ENCODE measurements at places on chromosomes 7 and 10. TPM values are rescaled to one million over a fixed set of nuclear protein-coding genes. Genes with fewer than 3 reads are reported as not detected.

DNA sequence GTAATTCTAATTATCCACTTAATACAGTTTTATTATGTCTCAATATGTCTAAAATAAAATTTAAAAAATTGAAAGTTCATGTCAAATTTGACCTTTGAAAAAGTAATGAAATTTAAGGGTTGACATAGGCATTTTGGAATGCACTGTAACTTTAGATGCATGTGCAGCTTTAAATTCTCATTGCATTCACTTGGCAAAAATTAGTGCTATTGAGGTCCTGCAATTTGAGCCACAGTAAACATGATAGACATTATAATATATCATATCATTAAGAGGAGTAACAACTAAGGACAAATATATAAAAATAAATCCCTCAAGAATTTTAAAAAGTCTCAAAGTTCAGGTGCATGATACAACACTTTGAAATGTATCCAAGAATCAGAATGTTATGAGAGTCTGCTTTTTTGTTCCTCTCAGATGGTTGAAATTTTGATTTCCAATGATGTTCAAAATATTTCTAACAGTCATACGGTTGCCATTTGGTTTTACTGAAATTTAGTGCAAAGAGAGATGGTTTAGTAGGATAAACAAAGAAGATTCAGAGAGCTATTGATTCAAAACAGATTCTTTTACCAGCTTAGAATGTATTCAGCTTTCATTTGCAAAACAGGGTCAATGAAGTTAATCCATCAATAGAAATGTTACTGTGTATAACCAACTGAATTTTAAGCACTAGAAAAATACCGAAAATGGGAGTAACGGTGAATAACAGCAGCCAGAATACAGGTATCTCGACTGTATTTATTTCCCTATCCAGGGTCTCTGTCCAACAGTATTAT, 71.8 kb downstream of the SEMA3A start:
- no peak for DNase-seq
- H3K27ac ChIP-seq: no peak overlapping the region
- peaks cover 4% of the 10 kb centered on the region for H3K36me3 ChIP-seq
- H3K4me3 ChIP-seq: no peak overlapping the region
- no peaks in the 10 kb centered on the region for H3K27me3 ChIP-seq

- no peaks in the 10 kb centered on the region for H3K4me1 ChIP-seq
- no peak for DNase-seq
- H3K27ac ChIP-seq: no peak overlapping the region
- no peaks in the 10 kb centered on the region for H3K27me3 ChIP-seq
Observed at GRCh38 chr10:122326385-122326784, 48.1 kb upstream of the PLEKHA1 start.

- no peak overlapping the region for H3K4me3 ChIP-seq
- no peaks in the 10 kb centered on the region for H3K27me3 ChIP-seq
- no peaks in the 10 kb centered on the region for H3K36me3 ChIP-seq
- H3K4me1 ChIP-seq: no peaks in the 10 kb centered on the region
Observed at GRCh38 chr7:93949423-93949822, 27.9 kb downstream of the GNG11 start.

Gene ARHGEF5
- 33.9 TPM for total RNA-seq

GRCh38 chr10:35308809-35309208, 27.5 kb upstream of the CCNY start:
- no peak overlapping the region for H3K27ac ChIP-seq
- no peaks in the 10 kb centered on the region for H3K27me3 ChIP-seq
- H3K4me1 ChIP-seq: no peaks in the 10 kb centered on the region
- H3K4me3 ChIP-seq: no peak overlapping the region

Gene RASSF4
- 11.5 TPM for total RNA-seq

DNA sequence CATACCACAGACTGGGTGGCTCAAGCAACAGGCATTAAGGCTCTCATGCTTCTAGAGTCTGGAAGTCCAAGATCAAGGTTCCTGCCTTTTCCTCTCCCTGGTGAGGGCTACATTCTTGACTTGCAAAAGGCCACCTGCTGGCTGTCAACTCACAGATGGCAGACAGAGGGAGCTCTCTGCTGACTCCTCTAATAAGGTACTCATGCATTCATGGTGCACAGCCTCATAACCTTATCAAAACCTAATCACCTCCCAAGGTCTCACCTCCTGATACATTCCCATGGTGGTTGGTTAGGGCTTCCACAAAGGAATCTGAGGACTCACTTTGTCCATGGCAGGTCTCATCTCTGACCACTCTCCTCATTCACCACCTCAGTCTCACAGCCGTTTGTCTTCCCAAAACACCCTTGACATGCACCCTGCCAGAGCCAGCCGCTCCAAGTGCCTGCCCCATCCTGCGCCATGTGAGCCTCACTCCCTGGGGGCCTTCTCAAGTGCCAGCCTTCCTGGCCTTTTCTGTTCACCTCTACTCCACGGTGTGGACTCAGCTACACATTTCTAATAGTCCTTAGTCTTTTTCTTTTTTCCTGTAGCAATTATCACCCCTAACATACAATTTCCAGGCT, 400.3 kb upstream of the ADARB2 start:
- H3K27ac ChIP-seq: no peak overlapping the region
- H3K27me3 ChIP-seq: no peaks in the 10 kb centered on the region
- DNase-seq: peak; percentile 64

GRCh38 chr10:16195178-16195769, 241.5 kb upstream of the PTER start:
- H3K4me3 ChIP-seq: no peak overlapping the region
- H3K27ac ChIP-seq: peak overlapping the region; percentile 78
- peaks cover 6% of the 10 kb centered on the region for H3K4me1 ChIP-seq
- no peaks in the 10 kb centered on the region for H3K27me3 ChIP-seq

Gene HK1
- 104 TPM for total RNA-seq

DNA sequence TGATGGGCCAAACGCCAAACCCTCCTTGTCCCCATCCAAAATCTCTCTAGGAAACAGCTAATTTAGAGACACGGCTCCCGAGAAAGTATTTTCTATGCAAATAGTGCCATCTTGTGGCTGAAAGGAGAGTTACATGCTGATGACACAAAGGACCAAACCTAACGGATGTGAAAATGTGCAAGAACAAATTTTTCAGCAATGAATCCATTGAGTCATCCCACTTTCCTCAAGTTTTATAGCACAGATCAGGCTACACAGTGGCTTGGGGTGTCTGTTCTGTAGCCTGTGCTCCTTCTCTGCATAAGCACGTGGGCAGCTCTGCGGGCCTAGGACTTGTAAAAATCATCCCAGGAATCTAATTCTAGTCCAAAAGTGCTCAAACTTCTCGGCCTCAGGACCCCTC, 154.8 kb upstream of the PRR15 start:
- peak; percentile 51 for DNase-seq
- H3K4me3 ChIP-seq: no peak overlapping the region
- peaks cover 4% of the 10 kb centered on the region for H3K4me1 ChIP-seq

Gene EMX2
- total RNA-seq: not detected

- no peak overlapping the region for H3K4me3 ChIP-seq
- H3K27ac ChIP-seq: no peak overlapping the region
- H3K4me1 ChIP-seq: no peaks in the 10 kb centered on the region
- H3K36me3 ChIP-seq: no peaks in the 10 kb centered on the region
Observed at GRCh38 chr10:62172465-62172864, 96.2 kb downstream of the RTKN2 start.

- H3K36me3 ChIP-seq: no peaks in the 10 kb centered on the region
- no peaks in the 10 kb centered on the region for H3K27me3 ChIP-seq
- DNase-seq: no peak
- H3K27ac ChIP-seq: no peak overlapping the region
- H3K4me3 ChIP-seq: no peak overlapping the region
Observed at GRCh38 chr7:29040579-29040925, 82.4 kb upstream of the TRIL start.

GRCh38 chr7:112116358-112116757, 89.8 kb downstream of the DOCK4 start:
- no peak for DNase-seq
- no peaks in the 10 kb centered on the region for H3K27me3 ChIP-seq
- no peaks in the 10 kb centered on the region for H3K36me3 ChIP-seq
- no peak overlapping the region for H3K4me3 ChIP-seq

GRCh38 chr7:128152721-128153120, 88.4 kb upstream of the LEP start:
- no peak for DNase-seq
- H3K4me1 ChIP-seq: peaks cover 16% of the 10 kb centered on the region
- H3K27ac ChIP-seq: no peak overlapping the region
- H3K4me3 ChIP-seq: no peak overlapping the region
- no peaks in the 10 kb centered on the region for H3K27me3 ChIP-seq

DNA sequence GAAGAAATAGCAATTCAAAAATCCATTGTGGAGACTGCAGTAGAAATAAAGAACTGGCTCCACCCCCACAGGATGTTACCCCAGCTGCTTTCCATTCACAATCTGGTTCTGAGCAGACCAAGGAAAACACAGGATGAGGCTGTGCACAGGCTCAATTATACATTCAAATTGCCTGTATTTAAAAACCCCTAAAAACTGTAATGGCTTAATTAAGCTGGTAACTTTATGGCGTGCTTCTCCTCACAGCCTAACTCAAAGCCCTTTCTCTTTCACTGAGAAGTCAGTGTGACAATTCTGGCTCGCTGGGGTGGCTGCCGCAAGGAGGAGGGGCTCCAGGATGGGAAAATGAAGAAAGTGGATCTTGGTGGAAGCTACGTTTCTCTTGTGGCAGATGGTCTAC, 1191.1 kb downstream of the SORCS1 start:
- H3K36me3 ChIP-seq: no peaks in the 10 kb centered on the region
- H3K27ac ChIP-seq: no peak overlapping the region
- no peak for DNase-seq
- H3K4me1 ChIP-seq: peaks cover 7% of the 10 kb centered on the region

- H3K27ac ChIP-seq: no peak overlapping the region
- H3K36me3 ChIP-seq: peaks cover 7% of the 10 kb centered on the region
- H3K27me3 ChIP-seq: no peaks in the 10 kb centered on the region
- DNase-seq: no peak
- no peaks in the 10 kb centered on the region for H3K4me1 ChIP-seq
Observed at GRCh38 chr7:144725070-144725469, 110.8 kb downstream of the TPK1 start.

Gene APBB1IP
- not detected for total RNA-seq

DNA sequence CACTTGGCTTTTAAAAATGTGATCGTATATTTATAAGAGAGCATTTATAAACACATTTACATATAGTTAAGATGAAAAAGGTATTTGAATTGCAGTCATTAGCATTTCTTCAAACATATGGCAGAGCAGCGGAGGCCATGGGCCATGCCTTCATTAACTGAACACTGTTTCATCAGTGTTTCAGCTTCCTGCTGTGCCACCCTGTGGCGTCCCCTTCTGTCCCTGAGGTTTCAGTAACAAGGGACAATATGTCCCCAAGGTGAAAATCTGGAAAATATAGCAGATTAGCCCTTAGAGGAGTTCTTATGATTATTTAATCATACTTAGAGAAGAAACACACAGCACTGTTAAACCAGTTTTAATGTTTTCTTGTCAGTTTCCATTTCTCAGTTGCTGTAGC, 577.8 kb downstream of the ETV1 start:
- no peak overlapping the region for H3K4me3 ChIP-seq
- no peak for DNase-seq
- H3K27ac ChIP-seq: no peak overlapping the region

Gene EIF4EBP2
- total RNA-seq: 91.1 TPM

DNA sequence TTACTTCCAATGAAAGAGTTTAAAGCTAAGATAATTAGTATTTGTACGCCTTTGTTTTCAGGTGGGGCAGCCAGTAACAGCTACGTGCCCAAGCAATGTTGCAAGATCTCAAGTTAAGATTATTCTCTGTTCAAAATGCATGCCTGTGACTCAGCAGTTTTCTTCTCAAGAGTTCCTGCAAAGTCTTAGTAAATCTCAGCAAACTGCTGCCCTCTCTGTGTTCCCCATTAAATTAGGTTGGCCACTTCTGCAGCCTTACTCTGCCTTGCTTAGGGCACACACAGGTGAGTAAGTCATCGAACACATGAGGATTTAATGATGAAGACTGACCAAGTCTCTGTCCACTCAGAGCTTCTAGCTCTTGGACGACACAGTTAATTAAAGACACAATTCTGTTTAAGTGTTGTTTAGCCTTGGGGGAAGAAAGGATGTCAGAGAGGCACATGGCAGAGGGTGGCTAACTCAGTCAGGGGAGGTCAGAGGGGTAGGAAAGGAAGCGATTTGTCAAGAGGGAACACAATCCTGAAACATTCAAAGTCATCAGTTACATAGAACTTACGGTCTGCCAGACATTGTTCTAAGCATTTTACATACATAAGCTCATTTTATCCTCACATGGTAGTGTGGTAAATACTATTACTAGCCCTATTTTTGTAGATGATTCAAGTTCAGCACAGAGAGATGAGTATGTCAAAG, 20.2 kb upstream of the SLC35G1 start:
- no peak for DNase-seq
- H3K27ac ChIP-seq: no peak overlapping the region
- H3K27me3 ChIP-seq: no peaks in the 10 kb centered on the region
- H3K4me1 ChIP-seq: peaks cover 4% of the 10 kb centered on the region

DNA sequence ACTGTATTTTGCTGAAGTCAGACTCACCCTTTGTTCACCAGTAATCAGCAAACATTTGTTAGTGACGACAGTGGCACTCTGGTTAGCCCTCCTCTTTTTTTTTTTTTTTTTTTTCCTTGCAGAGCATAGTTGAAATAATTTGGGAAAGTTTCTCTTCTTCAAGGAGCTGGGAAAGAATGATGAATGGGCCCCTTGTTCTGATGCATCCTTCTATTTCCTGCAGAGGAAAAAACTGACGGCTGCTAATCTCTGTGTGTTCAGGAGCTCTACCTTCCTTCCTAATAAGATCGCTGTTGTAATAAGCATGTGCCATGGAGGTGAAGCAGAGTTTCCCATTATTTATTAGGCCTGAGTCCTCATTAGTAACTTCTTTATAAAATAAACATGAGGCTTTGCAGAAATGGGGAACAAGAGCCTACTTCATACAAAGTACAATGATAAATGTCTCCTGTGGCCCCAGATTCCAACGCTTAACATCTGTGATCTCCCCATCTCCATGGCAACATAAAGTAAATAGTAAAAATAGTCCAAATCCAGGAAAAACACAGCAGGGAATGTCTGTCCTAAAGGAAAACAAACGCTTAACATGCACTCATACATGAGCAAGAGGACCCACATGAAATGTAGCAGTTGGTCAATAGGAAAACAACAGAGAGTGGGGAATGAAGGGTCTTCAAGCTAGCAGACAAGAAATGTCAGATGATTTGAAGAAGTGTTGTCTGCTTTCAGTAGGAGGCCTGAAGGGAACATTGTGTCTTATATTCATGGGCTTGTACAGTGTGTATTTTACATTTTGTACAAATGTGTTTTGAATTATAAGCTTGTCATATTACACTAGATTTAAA, 59.1 kb upstream of the CALD1 start:
- H3K36me3 ChIP-seq: no peaks in the 10 kb centered on the region
- H3K27me3 ChIP-seq: no peaks in the 10 kb centered on the region
- no peaks in the 10 kb centered on the region for H3K4me1 ChIP-seq
- H3K4me3 ChIP-seq: no peak overlapping the region
- no peak overlapping the region for H3K27ac ChIP-seq

DNA sequence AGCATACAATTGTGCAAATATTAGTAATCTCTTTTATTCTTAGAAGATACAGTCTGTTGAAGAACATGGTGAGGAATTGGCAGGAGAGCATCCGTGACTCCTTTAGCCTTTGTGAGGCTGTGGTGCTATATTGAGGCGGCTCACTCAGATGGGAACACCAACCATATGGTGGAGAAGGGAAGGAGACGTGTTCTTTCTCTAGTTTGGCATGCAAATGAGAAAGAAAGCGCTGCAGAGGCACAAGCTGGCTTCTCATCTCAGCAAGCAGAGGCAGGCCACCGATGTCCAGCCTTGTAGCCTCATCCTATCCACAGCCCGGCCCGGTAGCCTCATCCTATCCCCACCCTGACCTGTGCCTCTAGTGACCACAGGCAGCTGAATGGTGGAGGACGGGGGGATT, 288.3 kb downstream of the CAMK1D start:
- DNase-seq: no peak
- H3K36me3 ChIP-seq: no peaks in the 10 kb centered on the region
- no peak overlapping the region for H3K4me3 ChIP-seq
- H3K27ac ChIP-seq: no peak overlapping the region
